IgD-negative memory B cell (primary cell): ENCODE measurements at places on chromosomes 2 and 18. TPM values are rescaled to one million over a fixed set of nuclear protein-coding genes. Genes with fewer than 3 reads are reported as not detected.

Gene ZNG1B
- 36.6 TPM for polyA plus RNA-seq

Gene ABHD1
- 0.35 TPM for polyA plus RNA-seq

Gene THAP4
- polyA plus RNA-seq, result 39.6 TPM

Gene CDH2
- polyA plus RNA-seq, result not detected

Gene RFX8
- not detected for polyA plus RNA-seq

Gene MOCOS
- polyA plus RNA-seq, result 0.13 TPM

Gene ORMDL1
- polyA plus RNA-seq, result 72.7 TPM

Gene GAL3ST2
- not detected for polyA plus RNA-seq
